NCI-H1930 (cell line): ENCODE measurements at places on chromosomes 1 and 21.

GRCh38 chr1:189305279-189305678, 1172.4 kb downstream of the BRINP3 start:
- no peak for DNase-seq

DNA sequence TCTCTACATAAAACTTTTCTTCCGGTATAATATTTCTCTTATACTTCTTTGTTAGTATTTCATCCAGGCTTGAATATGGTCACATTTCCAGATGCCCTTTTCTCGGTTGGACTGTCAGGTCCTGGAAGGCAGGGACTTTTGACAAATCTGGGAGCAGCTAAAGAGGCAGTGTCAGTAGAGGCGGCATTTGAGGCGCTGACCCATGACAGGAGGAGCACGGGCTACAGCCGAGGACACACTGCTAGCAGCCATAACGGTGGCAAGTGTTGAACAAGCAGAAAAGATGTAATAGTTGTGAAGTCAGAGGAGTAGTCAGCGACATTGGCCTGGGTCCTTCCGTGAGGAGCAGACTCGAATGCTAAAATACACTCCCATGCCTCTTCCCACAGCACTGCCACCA, 14.5 kb upstream of the NRIP1 start:
- DNase-seq: no peak

DNA sequence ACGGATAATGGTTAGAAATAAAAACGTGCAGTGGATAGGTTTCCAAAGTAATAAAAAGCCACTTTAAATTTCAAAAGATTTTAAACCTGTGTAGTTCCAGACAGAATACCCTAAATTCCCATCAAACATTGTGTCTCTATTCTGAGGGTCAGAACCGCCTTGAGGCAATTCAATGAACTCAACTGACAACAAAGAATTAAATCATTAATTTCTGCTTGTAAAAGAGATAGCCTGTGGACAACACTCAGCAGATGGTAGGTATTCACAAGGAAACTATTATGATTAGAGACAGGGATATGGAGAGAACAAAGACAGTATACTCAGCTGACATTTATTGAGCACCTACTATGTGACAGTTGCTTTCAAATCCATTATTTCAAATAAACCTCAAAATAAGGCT, 35.1 kb upstream of the JUN start:
- no peak for DNase-seq

DNA sequence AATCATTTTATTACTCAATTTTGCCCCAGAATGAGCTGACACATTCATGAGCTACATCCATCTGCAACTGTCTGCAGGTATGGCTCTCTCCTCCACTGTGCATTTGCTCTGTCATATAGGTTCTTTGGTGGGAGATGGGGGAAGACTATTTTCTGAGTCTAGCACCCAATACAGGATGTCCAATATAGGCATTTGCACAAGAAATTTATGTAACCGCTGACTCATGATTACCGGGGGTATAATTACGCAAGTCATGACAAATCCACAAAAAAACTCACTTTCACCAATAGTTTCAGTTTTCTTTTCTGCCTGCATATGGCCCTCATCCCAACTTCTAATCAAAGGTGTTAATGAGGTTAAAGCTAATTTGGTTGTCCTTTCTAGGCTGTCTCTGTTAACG, 17.5 kb upstream of the VSIG8 start:
- DNase-seq: no peak

DNA sequence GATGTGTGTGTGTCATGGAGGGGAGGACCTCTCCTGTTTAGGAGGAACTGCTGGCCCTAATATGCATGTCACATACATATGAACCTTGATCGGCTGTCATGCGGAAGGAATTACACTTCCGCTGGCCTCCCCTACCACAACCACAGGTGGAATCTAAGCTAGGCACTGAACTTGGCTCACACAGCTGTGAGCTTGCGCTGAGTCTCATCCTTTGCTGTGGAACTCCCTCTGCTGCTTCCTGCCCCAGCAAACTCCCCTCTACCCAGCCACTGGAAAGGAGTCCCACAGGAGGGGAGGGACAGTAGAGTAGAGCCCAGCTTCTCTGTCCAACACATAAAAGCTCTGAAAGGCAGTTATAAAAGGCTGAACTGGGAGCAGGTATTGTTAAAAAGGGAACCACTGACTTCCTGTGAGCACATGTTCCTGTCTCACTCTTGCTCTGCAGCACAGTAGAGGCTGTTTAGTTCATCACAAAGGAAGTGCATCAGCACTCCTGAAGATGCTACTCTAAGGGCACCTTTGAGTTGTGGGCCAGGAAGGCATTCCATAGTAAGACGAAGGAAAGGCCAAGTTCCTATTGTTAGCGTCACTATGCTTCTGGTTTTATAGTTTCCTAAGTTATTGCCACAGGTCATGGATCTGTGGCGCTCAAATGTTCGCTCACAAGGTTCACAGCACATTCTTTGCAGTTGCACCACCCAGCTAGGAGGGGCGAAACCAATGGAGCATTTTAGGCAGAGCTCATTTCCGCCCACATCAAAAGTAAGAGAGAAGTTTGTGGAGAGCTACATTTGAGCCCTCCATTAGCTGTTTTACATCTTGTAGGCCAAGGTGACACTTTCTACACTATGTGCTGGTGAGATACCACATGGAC, 17.7 kb upstream of the PTPRC start:
- DNase-seq: no peak
